ENCODE measurements at places on chromosomes 12 and 14. TPM values are rescaled to one million over a fixed set of nuclear protein-coding genes. Genes with fewer than 3 reads are reported as not detected.

- DNase-seq = peak; percentile 78
- no peaks in the 10 kb centered on the region for H3K27me3 ChIP-seq
- no peak overlapping the region for H3K4me3 ChIP-seq
- H3K4me1 ChIP-seq = peaks cover 27% of the 10 kb centered on the region
- no peaks in the 10 kb centered on the region for H3K36me3 ChIP-seq
Observed at GRCh38 chr12:101695706-101696105, 1.7 kb upstream of the CHPT1 start.

GRCh38 chr12:27817766-27818165, 37.7 kb upstream of the MANSC4 start:
- H3K4me3 ChIP-seq = no peak overlapping the region
- peaks cover 34% of the 10 kb centered on the region for H3K4me1 ChIP-seq
- no peaks in the 10 kb centered on the region for H3K27me3 ChIP-seq
- no peak for DNase-seq

- no peaks in the 10 kb centered on the region for H3K27me3 ChIP-seq
- no peak for DNase-seq
- H3K4me3 ChIP-seq = no peak overlapping the region
- H3K4me1 ChIP-seq = no peaks in the 10 kb centered on the region
- no peaks in the 10 kb centered on the region for H3K36me3 ChIP-seq
- H3K27ac ChIP-seq = no peak overlapping the region
Observed at GRCh38 chr12:3117591-3118015, 40.4 kb downstream of the TSPAN9 start.

GRCh38 chr12:75526655-75527511, 15.5 kb upstream of the KRR1 start:
- H3K27ac ChIP-seq = no peak overlapping the region
- H3K4me1 ChIP-seq = no peaks in the 10 kb centered on the region
- H3K36me3 ChIP-seq = no peaks in the 10 kb centered on the region

GRCh38 chr12:103538397-103538796, 42.6 kb upstream of the C12orf42 start:
- no peaks in the 10 kb centered on the region for H3K4me1 ChIP-seq
- no peaks in the 10 kb centered on the region for H3K36me3 ChIP-seq
- H3K27me3 ChIP-seq = peaks cover 10% of the 10 kb centered on the region
- DNase-seq = no peak
- no peak overlapping the region for H3K27ac ChIP-seq

- no peaks in the 10 kb centered on the region for H3K36me3 ChIP-seq
- DNase-seq = no peak
- no peak overlapping the region for H3K27ac ChIP-seq
- no peaks in the 10 kb centered on the region for H3K4me1 ChIP-seq
- H3K27me3 ChIP-seq = no peaks in the 10 kb centered on the region
- H3K4me3 ChIP-seq = no peak overlapping the region
Observed at GRCh38 chr12:104736307-104736706, 221.8 kb downstream of the SLC41A2 start.

DNA sequence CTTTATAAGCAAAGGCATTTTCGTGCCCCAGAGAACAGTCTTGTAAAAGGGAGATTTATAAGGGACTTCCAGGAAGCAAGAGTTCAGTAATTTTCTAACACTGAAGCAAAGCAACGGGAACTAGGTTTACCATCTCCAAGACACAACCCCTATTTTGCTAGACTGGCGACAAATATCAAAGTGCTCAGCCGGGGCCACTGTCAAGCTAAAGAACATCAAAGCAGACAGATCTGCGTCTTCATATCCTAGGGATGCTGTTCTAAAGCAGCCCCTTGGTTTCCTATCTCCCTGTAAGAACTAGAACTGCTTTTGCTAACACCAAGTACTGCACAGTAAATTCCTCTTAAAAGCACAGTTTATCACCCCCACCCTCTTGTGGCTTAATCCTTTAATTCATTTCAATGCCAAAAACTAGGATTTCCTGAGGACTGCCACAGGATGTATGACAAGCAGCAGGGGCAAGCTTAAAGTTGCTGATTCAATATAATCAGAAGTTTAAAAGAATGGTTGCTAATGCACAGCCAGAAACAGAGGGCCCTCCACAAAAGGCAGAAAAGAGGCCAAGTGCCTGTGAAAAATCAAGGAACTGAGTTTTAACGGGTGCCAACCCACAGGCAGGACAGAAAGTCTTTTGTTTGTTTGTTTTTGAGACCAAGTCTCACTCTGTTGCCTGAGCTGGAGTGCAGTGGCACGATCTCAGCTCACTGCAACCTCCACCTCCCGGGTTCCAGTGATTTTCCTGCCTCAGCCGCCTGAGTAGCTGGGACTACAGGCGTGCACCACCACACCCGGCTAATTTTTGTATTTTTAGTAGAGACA, 44.0 kb upstream of the ISM2 start:
- no peak for DNase-seq
- no peak overlapping the region for H3K4me3 ChIP-seq
- H3K36me3 ChIP-seq = peaks cover 13% of the 10 kb centered on the region

- no peaks in the 10 kb centered on the region for H3K27me3 ChIP-seq
- H3K4me3 ChIP-seq = no peak overlapping the region
- H3K4me1 ChIP-seq = peaks cover 18% of the 10 kb centered on the region
- H3K36me3 ChIP-seq = no peaks in the 10 kb centered on the region
- DNase-seq = peak; percentile 55
Observed at GRCh38 chr12:121144416-121144914, 11.8 kb downstream of the P2RX7 start.

DNA sequence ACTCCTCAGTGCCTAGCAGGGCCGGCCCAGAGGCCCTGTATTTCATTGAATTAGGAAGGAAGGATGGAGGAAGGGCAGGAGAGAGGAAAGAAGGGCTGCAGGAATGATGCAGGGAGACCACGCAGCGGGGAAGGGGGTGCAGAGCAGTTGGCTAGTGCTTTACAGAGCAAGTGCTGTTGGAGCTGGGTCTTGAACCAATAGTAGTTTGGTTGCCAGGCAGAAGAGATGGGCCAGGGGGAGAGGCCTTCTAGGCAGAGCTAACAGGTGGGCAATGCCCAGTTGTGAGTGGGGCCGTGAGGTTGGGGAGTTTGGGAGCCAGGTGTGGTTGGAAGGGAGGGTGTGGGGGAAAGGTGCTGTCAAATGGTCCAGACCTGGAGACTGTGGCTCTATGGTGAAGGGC, 39.1 kb upstream of the SRSF5 start:
- H3K27ac ChIP-seq = no peak overlapping the region
- no peaks in the 10 kb centered on the region for H3K36me3 ChIP-seq
- 0 out of 2 replicates have a peak, but pooled peaks cover 3% of the 10 kb centered on the region for H3K4me1 ChIP-seq
- DNase-seq = no peak
- no peaks in the 10 kb centered on the region for H3K27me3 ChIP-seq

GPR65 gene
- total RNA-seq = not detected

KLHL33 gene
- total RNA-seq = 0.11 TPM

KRT81 gene
- 2.5 TPM for total RNA-seq

KLRC3 gene
- not detected for total RNA-seq

OSGEP gene
- total RNA-seq = 17.2 TPM

ADCY6 gene
- total RNA-seq = 48.3 TPM

SOCS2 gene
- 11.1 TPM for total RNA-seq

BORCS5 gene
- total RNA-seq = 18.2 TPM

Measured in PC-9 (cell line).